ENCODE measurements at places on chromosomes 5 and 9.

GRCh38 chr5:137599457-137599856 is 100.3 kb upstream of the SPOCK1 start:
- no peak for DNase-seq

DNA sequence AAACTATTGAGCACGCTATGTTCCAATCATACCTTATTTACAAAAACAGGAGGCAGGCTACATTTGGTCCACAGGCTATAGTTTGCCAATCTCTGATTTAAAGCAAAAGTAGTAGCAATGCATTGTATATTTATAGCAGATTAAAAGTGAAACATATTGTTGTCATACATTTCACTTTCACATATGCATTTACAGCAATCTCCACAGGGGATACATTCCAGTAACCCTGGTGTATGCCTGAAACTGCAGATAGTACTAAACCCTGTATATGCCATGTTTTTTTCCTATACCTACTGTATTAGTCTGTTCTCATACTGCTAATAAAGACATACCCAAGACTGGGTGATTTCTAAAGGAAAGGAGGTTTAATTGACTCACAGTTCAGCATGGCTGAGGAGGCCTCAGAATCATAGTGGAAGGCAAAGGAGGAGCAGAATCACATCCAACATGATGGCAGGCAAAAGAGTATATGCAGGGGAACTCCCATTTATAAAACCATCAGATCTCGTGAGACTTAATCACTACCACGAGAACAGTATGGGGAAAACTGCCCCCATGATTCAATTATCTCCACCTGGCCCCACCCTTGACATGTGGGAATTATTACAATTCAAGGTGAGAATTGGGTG is 5.9 kb upstream of the CSF1R start:
- no peak for DNase-seq

GRCh38 chr5:35369965-35370790 is 139.9 kb upstream of the PRLR start:
- no peak for DNase-seq

DNA sequence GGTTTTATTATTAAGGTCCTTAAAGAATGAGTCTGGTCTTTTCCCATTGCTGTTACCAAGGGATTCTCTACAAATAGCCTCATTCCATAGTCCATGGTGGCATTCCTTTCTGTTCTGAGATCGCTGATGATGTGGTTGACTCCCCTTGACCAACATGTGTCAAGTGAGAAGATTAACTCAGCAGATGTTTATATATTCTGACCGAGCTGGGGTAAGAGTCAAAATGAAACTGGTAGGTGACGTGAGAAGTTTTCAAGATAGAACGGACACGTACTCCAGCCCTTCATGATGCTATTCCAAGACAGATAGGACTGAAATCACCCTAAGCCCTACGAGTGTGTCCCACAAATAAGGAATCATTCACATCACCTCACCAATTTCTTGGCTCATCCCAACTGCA is 155.5 kb upstream of the WWC1 start:
- no peak for DNase-seq

DNA sequence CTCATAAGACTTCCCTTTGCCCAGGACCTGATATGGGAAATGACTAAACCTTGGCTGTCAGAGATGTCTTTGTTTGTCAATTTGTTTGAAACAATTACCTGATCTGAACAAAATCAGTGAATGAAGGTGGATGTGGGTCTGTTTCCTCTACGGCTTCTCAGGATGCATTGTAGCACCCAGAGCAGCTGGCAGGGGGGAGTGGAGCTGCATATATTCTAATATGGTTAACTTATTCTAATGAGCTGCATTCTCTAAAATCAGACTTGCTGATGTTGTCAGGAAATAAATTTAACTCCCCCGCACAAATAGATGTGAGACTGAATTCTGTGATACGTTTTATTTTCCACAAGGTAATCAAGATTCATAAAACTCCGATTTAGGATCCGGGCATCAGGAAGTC is 665.4 kb downstream of the MAT2B start:
- DNase-seq = no peak

DNA sequence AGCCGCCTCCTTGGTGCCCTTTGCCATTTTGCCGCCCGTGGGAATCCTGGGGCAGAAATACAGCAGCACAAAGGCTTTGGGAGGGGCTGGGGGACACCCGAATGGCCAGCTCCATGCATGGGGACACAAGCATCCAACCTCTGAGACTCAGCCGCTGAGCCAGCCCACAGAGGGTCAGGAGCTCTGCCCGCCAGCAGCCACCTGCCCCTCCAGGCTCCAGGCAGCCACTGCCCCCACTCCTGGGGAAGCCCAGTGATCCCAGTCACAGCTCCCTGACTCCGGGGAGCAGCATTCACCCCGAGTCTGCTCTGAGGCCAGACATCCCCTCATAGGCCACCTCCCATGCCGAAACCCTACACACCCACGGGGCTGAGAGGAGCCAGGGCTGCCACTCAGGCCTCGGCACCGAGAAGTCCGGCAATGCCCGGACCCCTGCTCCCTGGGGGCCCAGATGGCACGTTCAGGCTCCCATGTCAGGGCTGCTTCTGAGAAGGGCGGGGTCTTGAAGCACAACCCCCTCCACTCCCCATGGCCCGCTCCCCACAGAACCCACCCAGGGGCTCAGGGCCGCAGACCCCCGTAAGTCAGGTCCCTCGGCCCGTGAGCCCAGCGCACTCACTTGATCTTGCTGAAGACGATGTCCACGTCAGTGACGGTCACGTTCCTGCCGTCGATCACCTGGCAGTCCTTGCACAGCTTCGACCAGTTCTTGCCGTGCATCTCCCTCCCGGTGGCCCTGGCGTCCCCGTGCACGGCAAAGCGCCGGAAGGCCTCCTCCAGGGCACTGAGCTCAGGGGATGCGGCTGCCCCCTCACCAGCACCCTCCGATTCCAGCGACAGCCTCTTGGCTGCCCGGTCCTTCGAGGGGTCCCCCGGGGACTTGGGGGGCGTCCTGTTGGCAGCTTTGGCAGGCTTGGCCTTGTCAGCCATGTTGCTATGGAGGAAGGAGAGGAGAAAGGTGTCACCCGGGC is 15.7 kb downstream of the TPPP start:
- DNase-seq = no peak

GRCh38 chr5:56340196-56340980 is 107.3 kb upstream of the ANKRD55 start:
- no peak for DNase-seq

GRCh38 chr5:180487556-180487955 is 6.6 kb upstream of the CNOT6 start:
- no peak for DNase-seq

GRCh38 chr5:18091758-18092157 is 457.5 kb downstream of the TAF11L14 start:
- no peak for DNase-seq

DNA sequence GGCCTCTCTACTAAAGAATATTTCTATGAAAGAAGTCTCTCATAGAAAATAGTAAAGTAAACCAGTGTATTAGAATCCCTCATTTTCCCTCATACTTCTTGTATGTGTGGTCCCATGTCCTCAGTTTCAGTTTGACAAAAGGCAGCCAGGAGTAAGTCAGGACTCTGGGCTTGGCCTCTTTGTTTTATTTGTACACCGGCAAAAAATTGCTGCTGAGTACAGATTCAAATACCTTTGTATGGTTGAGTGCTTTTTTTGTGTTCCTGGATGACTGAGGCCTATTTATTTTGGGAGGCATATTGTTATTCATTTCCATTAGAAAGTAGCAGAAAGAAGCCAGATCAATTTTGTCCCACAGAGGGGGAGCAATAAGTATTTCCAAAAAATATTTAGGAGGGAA is 47.3 kb upstream of the CEP78 start:
- no peak for DNase-seq

- DNase-seq = no peak
Measured at GRCh38 chr9:14633148-14633547, 60.1 kb downstream of the ZDHHC21 start.
